ENCODE measurements at places on chromosomes 12 and 14.

- DNase-seq, result no peak
These were observed 73.4 kb downstream of the MNAT1 start for GRCh38 chr14:60807971-60808370.

- no peak for DNase-seq
These were observed 19.7 kb upstream of the CD9 start for GRCh38 chr12:6180268-6181051.

- no peak for DNase-seq
These were observed 16.7 kb downstream of the COL2A1 start for GRCh38 chr12:47987411-47988072.

- DNase-seq, result no peak
These were observed 20.4 kb upstream of the SMOC1 start for GRCh38 chr14:69858801-69859200.

- DNase-seq, result no peak
These were observed 6.9 kb downstream of the LETMD1 start for GRCh38 chr12:51055060-51055459.

Data from nephron progenitor cell (in vitro differentiated cells).